Activated CD8-positive, alpha-beta T cell treated with anti-CD3 and anti-CD28 coated beads, Interleukin-2, amount 10 ng/mL, durations not matched to agents 7 days and 5 days (primary cell): ENCODE measurements at places on chromosomes 16 and 17. TPM values are rescaled to one million over a fixed set of nuclear protein-coding genes. Genes with fewer than 3 reads are reported as not detected.

The INCA1 gene
- 0.26 TPM for total RNA-seq

The CDC27 gene
- total RNA-seq, result 138 TPM

The CACNA1H gene
- total RNA-seq, result 0.92 TPM

The FA2H gene
- total RNA-seq, result not detected

The ATAD5 gene
- total RNA-seq, result 37.0 TPM

The CD300LB gene
- not detected for total RNA-seq

The KRTAP4-16 gene
- total RNA-seq, result not detected

The CLEC3A gene
- total RNA-seq, result not detected

The ZSWIM7 gene
- 20.0 TPM for total RNA-seq

The EFNB3 gene
- not detected for total RNA-seq

The GNAO1 gene
- total RNA-seq, result 2.7 TPM

GRCh38 chr16:11877374-11877773 is 26.0 kb upstream of the RSL1D1 start:
- DNase-seq, result no peak
- H3K27me3 ChIP-seq, result no peaks in the 10 kb centered on the region
- H3K4me3 ChIP-seq, result no peak overlapping the region
- no peak overlapping the region for H3K27ac ChIP-seq
- H3K4me1 ChIP-seq, result no peaks in the 10 kb centered on the region
- H3K36me3 ChIP-seq, result peaks cover 52% of the 10 kb centered on the region

- H3K36me3 ChIP-seq, result no peaks in the 10 kb centered on the region
- no peak for DNase-seq
- H3K4me1 ChIP-seq, result no peaks in the 10 kb centered on the region
- H3K27ac ChIP-seq, result no peak overlapping the region
- H3K27me3 ChIP-seq, result no peaks in the 10 kb centered on the region
Measured at GRCh38 chr16:76670125-76670857, 393.1 kb downstream of the CNTNAP4 start.

- DNase-seq, result no peak
- no peak overlapping the region for H3K4me3 ChIP-seq
- H3K4me1 ChIP-seq, result peaks cover 17% of the 10 kb centered on the region
Measured at GRCh38 chr17:58228679-58229078, 9.6 kb upstream of the MKS1 start.

- H3K27me3 ChIP-seq, result no peaks in the 10 kb centered on the region
- peak; percentile 76 for DNase-seq
- peaks cover 7% of the 10 kb centered on the region for H3K36me3 ChIP-seq
- H3K27ac ChIP-seq, result peak overlapping the region; percentile 97
Measured at GRCh38 chr17:17757391-17757791, 76.1 kb downstream of the RAI1 start.

- peaks cover 34% of the 10 kb centered on the region for H3K27me3 ChIP-seq
- no peaks in the 10 kb centered on the region for H3K36me3 ChIP-seq
- DNase-seq, result no peak
- no peak overlapping the region for H3K27ac ChIP-seq
- no peaks in the 10 kb centered on the region for H3K4me1 ChIP-seq
Measured at GRCh38 chr17:45719335-45720071, 64.6 kb upstream of the CRHR1 start.

DNA sequence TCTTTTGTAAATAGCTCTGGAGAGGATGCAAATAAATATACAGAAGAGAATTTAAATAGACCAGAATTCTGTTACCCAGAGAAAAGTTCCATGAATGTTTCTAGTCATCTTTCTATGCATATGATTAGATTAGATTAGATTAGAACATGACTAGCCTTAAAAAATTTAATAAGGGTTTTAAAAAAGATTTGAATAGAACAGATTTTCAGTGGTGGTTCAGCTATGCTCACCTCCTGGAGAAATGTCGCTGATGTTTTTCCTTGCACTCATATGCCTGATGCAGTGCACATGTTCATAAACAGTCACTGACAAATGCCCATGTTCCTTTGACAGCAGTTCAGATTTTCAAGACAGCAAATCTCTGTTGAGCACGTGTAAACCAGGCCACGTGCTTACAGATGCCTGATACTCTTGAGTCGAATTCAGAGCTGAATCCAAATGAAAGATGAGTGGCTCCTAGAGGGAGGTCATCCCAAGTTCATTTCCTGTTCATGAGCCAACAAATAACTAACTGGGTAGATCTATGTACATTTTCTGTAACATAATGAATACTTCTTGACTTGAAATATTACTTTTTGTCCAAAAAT is 19.9 kb upstream of the RAB11FIP4 start:
- no peak for DNase-seq
- H3K27me3 ChIP-seq, result no peaks in the 10 kb centered on the region
- peaks cover 16% of the 10 kb centered on the region for H3K4me1 ChIP-seq
- no peaks in the 10 kb centered on the region for H3K36me3 ChIP-seq

- no peak overlapping the region for H3K27ac ChIP-seq
- H3K4me3 ChIP-seq, result no peak overlapping the region
- no peak for DNase-seq
Measured at GRCh38 chr17:43352579-43353331, 46.0 kb upstream of the ARL4D start.

DNA sequence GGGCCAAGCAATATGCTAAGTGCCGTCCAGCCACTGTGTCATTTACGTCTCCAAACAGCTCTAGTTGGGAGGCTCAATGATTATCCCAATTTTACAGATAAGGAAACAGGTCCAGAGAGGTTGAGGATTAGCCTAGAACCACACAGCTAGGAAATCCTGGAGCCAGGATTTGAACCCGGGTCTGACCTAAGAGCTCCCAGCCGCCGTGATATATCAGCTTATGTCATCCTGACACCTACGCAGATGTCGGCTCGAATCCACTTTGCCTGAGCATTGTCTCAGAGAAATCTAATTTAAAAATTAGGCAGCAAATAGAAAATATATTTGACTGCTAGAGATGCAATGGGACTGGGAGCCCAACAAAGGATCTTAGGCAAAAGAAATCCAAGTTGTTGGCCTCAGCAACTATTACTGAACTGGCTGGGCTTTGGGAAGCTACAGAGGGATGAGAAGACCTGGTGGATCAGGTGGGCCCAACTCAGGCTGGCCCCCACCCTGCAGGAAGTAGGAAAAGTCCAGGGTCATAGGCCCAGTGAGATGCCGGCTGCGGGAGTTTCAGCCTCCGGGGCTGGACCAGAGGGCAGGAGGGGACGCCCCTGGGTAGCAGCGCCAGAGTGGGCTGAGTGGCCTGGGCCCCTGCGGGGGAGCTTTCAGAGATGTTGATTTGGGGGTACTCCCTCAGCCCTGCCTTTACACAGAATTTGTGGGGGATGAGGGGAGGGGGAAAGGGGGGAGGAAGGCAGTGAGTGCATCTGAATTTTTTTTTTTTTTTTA is 35.1 kb upstream of the IL21R start:
- no peaks in the 10 kb centered on the region for H3K27me3 ChIP-seq
- H3K36me3 ChIP-seq, result peaks cover 63% of the 10 kb centered on the region
- H3K4me1 ChIP-seq, result peaks cover 84% of the 10 kb centered on the region
- H3K27ac ChIP-seq, result peak overlapping the region; percentile 99
- peak; percentile 29 for DNase-seq
- peak overlapping the region; percentile 66 for H3K4me3 ChIP-seq

DNA sequence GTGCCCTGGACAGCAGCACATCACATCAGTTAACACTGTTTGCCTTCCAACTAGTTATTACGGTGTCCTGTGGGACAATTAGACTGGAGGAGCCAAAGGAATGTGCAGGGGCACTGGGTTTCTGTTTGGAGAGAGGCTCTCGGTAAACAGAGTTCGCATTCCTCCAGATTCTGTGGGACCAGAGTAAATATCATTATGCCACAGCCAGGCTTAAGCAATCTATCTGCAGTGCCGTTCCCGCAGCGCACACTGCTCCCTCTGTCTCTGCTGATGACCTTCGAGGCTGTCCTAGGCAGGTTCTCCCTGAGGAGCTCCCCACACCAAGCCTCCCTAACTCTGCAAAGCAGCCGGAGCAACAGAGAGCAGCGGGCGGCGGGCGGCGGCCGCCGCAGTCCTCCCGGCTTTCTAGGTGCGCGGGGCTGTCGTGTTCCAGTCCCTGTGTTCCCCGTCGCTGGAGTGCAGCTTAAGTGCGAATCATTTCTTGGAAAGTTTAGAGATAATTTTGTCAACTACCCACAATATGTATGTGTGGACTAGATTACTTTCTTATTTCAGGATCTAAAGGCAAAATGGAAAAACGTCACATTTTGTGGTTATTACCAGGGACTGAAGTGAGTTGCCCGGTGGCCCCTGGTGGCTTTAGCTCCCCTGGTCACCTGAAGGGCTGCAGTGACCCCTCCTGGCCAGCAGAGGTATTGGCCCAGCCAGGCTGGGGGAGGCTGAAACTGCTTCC is 43.3 kb downstream of the PGS1 start:
- H3K36me3 ChIP-seq, result peaks cover 51% of the 10 kb centered on the region
- no peaks in the 10 kb centered on the region for H3K27me3 ChIP-seq
- H3K4me3 ChIP-seq, result no peak overlapping the region

DNA sequence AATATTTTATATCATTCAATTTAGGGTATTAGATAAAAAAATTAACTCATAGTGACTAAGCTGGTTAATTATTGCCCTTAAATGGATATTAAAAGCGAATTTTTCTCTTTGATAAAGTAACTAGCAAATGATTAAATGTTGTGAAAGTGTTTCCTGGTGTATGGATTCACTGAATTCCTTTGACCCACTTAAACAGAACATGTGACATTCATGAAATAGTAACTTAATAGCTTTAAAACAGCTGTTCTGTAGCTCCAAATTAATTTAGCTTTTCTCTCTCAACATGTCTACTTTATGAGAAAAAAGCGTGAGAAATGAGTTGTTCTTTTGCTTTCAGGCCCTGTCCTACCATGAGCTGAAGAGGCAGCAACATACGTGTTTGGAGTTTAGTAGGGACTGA is 36.4 kb upstream of the APPBP2 start:
- no peak overlapping the region for H3K27ac ChIP-seq
- no peaks in the 10 kb centered on the region for H3K4me1 ChIP-seq
- no peak overlapping the region for H3K4me3 ChIP-seq
- DNase-seq, result no peak

DNA sequence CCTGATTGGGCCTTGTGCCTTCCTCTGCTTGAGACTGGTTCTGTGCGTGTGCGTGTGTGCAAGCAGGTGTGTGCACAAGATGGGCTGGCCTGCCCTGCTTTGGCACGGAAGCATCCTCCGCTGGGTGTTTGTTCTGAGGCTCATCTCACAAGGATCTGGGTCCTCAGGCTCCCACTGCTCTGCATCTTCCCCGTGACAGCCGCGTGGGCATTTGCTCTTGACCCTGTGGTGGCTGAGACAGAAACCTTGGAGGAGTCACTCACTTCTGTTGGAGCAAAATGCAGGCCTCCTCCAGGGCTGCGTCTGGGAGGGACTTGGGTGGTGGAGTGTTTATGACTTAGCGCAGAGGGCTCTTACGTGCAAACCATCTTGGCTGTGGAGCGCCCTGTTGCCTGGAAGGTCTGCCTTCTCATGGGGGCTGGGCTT is 119.2 kb downstream of the RPTOR start:
- peak overlapping the region; percentile 90 for H3K27ac ChIP-seq
- H3K27me3 ChIP-seq, result no peaks in the 10 kb centered on the region
- H3K36me3 ChIP-seq, result peaks cover 46% of the 10 kb centered on the region
- DNase-seq, result peak; percentile 50
- H3K4me1 ChIP-seq, result peaks cover 75% of the 10 kb centered on the region
- H3K4me3 ChIP-seq, result peak overlapping the region; percentile 61

DNA sequence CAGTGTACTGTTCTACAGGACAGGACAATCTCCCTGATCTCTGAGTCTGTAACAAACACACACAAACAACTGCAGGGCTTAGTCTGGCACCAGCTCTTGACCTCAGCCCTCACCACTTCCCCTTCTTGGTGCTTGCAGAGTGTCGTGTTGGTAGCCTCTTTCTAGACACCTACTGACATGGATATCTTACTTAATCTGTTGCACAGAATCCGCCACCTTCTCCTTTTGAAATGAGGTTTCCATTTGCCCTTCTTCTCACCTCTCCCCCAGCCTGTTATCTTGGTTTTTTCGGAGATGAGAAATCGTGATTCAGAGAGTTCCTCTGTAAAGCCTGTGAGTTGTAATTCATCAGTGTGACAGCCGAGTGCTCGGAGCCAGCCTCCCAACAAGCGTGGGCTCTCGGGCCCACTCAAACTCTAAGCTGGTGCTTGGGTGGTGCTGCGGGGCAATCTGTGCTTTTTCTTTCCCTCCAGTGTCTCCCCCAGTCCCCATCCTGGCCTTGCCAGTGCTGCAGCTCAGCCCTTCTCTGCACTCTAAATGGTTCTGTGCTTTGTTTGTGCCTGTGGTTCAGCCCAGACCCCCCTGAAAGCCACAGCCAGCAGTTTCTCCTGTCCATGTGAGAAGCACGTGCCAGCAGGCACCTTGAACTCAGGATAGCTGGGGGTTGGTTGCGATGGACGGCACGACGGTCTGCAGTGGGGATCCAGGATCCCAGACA is 28.1 kb downstream of the KIAA0513 start:
- H3K4me3 ChIP-seq, result peak overlapping the region; percentile 76
- DNase-seq, result peak; percentile 95
- peaks cover 9% of the 10 kb centered on the region for H3K36me3 ChIP-seq
- peak overlapping the region; percentile 98 for H3K27ac ChIP-seq

- H3K4me1 ChIP-seq, result peaks cover 31% of the 10 kb centered on the region
- peaks cover 16% of the 10 kb centered on the region for H3K36me3 ChIP-seq
- peak overlapping the region; percentile 98 for H3K27ac ChIP-seq
- DNase-seq, result no peak
- peak overlapping the region; percentile 99 for H3K4me3 ChIP-seq
- no peaks in the 10 kb centered on the region for H3K27me3 ChIP-seq
Measured at GRCh38 chr17:44501866-44502375, 1.3 kb downstream of the GPATCH8 start.

DNA sequence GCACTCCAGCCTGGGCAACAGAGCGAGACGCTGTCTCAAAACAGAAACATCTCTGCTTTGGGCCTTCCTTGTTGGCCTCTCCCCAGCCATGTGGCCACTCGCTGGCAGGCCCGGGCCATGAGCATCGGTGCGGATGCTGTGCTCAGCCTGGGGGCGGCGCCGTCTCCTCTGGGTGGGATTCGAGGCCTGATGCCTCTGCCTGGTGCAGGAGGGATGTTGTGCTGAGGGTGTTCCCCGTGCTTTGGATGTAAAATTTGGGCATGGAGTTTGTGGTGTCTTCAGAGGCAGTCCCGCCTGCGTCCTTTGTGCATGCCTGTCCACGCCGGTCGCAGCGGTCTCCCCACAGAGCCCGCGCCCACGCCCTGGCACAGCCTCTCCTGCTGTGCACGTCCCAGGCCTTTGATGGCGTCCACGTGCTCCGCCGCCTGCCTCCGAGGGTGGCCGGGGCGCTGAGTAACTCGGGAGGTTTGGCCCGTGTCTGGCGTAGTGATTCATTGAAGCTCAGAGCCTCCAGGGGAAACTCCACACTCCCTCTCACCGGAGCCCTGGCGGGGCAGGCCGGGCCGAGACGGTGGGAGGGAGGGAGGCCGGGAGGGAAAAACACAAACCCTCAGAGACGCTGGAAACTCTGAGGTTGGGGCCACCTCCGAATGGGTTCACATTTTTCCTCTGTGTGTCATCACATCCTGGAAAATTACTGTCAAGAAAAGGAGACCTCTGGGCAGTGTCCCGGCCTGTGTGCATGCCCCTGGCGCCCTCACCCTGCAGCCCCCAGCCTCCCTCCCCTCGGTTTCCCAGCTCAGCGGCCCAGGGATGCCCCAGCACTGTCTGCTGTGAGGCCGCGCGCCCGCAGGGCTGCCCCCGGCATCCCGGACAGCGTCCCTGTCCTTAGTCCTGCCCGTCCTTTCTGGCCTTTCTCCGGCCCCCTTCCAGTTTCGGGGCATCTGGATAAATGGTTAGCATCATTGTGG is 19.0 kb downstream of the CENPX start:
- H3K36me3 ChIP-seq, result no peaks in the 10 kb centered on the region
- H3K27ac ChIP-seq, result no peak overlapping the region
- H3K4me1 ChIP-seq, result peaks cover 2% of the 10 kb centered on the region
- DNase-seq, result no peak
